Placental pericyte (primary cell): ENCODE measurements at places on chromosomes 6 and 20. TPM values are rescaled to one million over a fixed set of nuclear protein-coding genes. Genes with fewer than 3 reads are reported as not detected.

ELOVL2 gene
- 0.43 and 32.8 TPM in 2 replicates for total RNA-seq

FILIP1 gene
- total RNA-seq, result 0.43 and 1.3 TPM in 2 replicates

TNFRSF6B gene
- 3.9 and 35.9 TPM in 2 replicates for total RNA-seq

KCNG1 gene
- 24.9 and 61.6 TPM in 2 replicates for total RNA-seq

NKX2-4 gene
- total RNA-seq, result not detected in 2 replicates

BPHL gene
- 7.2 and 15.6 TPM in 2 replicates for total RNA-seq

C20orf141 gene
- not detected in 2 replicates for total RNA-seq

STMND1 gene
- total RNA-seq, result not detected in 2 replicates

SLC13A3 gene
- 1.3 and 4.6 TPM in 2 replicates for total RNA-seq

PRND gene
- total RNA-seq, result not detected in 2 replicates

SKIC2 gene
- 51.0 and 70.0 TPM in 2 replicates for total RNA-seq

PDE10A gene
- total RNA-seq, result 2.0 and 11.6 TPM in 2 replicates

GRM1 gene
- total RNA-seq, result not detected in 2 replicates

DDO gene
- 0.66 and 2.0 TPM in 2 replicates for total RNA-seq

PI3 gene
- total RNA-seq, result 0.44 TPM in 1 of 2 replicates, not detected in the other

PFDN6 gene
- total RNA-seq, result 22.8 and 29.9 TPM in 2 replicates

TRIM40 gene
- total RNA-seq, result not detected in 2 replicates

PRR18 gene
- total RNA-seq, result not detected in 2 replicates

DSP gene
- 0.22 and 10.0 TPM in 2 replicates for total RNA-seq

ULBP1 gene
- 0.66 and 0.86 TPM in 2 replicates for total RNA-seq

TMEM200A gene
- 184 and 257 TPM in 2 replicates for total RNA-seq

HTR1E gene
- not detected in 2 replicates for total RNA-seq

SAMD3 gene
- 9.6 and 21.0 TPM in 2 replicates for total RNA-seq

EPPIN gene
- not detected in 2 replicates for total RNA-seq

SLC12A5 gene
- under 0.01 TPM in 1 of 2 replicates, not detected in the other for total RNA-seq

SIRPD gene
- total RNA-seq, result not detected in 2 replicates

SALL4 gene
- 0.29 and 0.88 TPM in 2 replicates for total RNA-seq

ZNF311 gene
- 0.43 and 0.44 TPM in 2 replicates for total RNA-seq

PLA2G7 gene
- total RNA-seq, result 0.14 TPM in 1 of 2 replicates, not detected in the other

SPAG4 gene
- total RNA-seq, result 5.0 and 5.3 TPM in 2 replicates

ZNF337 gene
- 9.7 and 10.7 TPM in 2 replicates for total RNA-seq

MOXD1 gene
- total RNA-seq, result 9.9 and 25.2 TPM in 2 replicates

FAM83C gene
- total RNA-seq, result not detected in 2 replicates

CLIC5 gene
- total RNA-seq, result not detected in 2 replicates

KCNQ5 gene
- total RNA-seq, result 6.0 and 8.1 TPM in 2 replicates

ENPP4 gene
- total RNA-seq, result 0.22 and 1.1 TPM in 2 replicates

MED20 gene
- total RNA-seq, result 27.1 and 35.2 TPM in 2 replicates

MUC22 gene
- not detected in 2 replicates for total RNA-seq
